ENCODE measurements at places on chromosomes 1 and 21.

- DNase-seq, result no peak
These were observed 110.1 kb downstream of the POU2F1 start for GRCh38 chr1:167330601-167331293.

DNA sequence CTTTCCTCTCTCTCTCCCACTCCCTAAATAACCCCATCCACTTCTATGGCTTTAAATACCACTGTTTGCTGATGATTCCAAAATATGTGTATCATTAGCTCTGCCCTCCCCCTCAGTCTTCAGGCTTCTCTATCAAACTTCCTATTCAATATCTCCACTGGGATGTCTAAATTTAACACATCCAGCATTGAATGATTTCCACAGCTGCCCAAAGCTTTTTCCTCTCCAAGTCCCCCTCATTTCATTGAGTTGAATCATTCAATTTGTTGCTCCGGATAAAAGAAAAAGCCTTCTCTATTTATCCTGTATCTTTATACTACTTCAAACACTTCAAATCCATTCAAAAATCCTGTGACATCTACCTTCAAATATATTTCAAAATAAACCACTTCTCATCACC is 225.0 kb downstream of the SEC16B start:
- no peak for DNase-seq

GRCh38 chr21:17351766-17352165 is 161.1 kb upstream of the CXADR start:
- no peak for DNase-seq

GRCh38 chr1:156356875-156357534 is 12.0 kb upstream of the RHBG start:
- DNase-seq, result no peak

- DNase-seq, result peak; percentile 48
These were observed 20.3 kb downstream of the ENO1 start for GRCh38 chr1:8858112-8858668.

DNA sequence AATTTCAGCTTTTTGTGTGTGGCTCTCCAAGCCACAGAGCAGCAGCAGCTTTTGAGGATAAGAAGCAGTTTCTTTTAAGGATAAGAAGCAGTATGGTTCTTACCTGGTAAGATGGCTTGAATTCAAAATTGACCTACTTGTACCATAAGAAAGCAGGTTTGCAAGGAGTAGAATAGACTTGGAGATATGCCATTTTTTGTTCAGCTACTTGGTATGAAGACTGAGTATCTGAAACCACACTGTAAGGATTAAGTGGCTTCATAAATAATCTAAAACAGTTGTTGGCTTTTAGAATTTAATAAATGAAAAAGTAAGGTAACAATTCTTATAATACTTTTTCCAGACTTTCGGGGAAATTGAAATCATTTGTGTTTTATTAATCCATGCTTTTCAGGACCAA is 74.2 kb downstream of the ATF6 start:
- no peak for DNase-seq

GRCh38 chr1:26890467-26890796 is 349 bp upstream of the GPN2 start:
- no peak for DNase-seq

- peak; percentile 57 for DNase-seq
These were observed 48.5 kb downstream of the NR5A2 start for GRCh38 chr1:200075938-200076546.

DNA sequence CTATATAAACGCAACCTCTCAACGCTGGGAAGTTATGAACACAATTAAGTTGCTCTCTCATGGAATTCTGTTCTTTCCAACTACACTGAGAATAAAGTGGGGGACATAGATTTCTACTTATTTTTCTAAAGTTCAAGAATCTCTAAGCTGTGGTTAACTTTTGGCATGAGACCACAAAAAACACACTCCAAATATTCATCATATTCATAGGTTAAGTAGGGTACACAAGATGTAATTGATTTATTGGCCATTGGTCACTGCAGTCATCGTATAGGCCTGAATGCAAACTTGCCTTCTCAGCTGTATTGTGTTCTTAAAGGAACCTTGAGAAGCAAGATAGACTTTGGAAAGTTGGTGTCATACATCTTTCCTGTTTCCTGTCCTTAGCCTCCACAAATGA is 40.3 kb downstream of the PRRX1 start:
- DNase-seq, result no peak

GRCh38 chr1:24768873-24769605 is 23.8 kb downstream of the CLIC4 start:
- DNase-seq, result no peak

DNA sequence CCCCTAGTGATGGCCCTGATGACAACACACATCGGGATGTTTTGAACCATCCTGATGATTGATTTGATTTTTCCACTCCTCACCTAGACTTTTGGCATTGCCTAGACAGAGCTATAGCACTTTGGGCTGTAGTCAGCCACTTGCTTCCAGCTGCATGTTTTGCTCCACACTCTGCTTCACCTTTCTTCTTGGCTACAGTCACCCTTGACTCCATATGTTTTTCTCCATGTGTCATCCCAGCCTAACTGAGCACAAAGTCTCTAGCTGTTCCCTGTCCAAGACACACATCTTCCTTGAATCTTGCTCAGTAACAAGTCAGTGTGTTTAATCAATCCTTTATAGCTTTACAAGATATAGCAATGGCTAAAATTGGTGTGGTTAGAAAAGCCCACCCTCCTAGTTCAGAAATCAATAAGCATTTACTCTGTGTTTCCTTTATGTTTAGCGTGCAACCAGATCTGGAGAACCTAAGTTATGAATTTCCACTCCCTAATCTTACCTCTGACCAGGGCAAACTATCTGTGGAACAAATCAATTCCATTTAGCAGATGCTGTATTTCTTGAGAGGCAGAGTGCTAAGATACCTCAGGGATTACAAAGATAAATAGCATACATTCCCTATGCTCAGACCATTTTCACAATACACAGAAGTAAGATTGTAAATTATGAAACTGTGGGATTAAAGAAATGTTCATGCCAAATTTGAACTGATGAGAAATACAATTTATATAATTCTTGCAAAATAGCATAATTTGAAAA is 98.4 kb upstream of the LYPLAL1 start:
- DNase-seq, result no peak

GRCh38 chr1:59238333-59238934 is 58.5 kb upstream of the FGGY start:
- no peak for DNase-seq

DNA sequence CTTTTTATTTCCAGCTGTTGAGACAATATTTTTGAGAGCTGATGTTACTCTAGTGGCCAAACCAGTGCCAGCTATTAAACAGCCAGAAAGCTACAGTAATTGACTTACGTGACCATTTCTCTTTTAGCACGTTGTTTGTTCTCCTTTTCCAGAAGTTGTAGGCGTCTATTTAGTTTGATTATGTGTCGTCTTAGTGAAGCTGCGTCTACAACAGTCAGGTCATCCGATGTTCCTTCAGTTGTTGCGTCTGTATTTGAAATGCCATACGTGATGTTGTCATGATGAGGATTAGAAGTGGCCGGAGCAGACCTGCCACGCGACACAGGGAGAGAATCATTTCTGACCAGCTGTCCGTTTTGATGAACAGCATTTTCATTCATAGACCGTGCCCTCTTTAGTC is 38.2 kb downstream of the TMEM51 start:
- DNase-seq, result no peak

DNA sequence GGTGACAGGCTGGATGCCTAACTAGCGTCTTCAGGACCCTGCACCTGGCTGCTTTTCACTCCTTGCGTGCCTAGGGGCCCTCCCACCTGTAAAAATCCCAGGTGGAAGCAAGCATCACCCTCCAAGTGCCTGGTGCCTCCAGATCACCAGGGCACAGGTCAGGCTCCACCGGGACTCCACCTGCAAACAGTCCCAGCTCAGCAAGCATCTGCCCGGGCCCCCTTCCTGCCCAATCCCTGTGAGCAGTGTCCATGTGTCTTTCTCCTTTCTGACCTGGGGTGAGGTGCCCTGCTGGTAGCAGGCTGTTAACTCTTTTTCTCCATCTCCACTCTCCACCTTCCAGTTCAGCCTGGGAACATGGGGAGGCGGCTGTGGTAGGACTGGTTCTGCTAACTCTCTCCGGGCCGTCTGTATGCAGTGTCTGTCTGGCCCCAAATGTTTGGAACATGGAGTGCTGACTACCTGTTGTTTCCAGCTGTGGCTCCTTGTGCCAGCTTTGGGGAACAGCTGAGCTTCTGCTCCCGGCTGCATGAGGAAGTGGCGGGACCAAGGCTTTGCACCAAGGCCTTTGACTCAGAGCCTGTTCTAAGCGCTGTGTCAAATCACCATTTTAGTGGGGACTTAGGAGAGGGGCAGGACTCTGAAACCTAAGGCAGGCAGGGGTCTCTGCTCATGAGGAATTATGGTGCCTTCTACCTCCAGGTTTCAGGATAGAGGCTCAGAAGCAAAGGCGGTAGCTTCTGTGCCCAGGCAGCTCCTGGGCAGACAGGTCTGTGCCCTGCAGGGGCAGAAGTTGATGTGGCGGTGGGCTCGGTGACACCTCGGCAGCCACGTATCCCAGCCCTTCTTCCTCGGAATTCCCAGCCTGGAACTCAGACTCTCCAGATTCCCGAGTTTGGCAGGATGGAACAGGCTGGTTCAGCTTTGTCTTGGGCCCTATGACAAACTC is 5.5 kb downstream of the GPR137B start:
- DNase-seq, result no peak

DNA sequence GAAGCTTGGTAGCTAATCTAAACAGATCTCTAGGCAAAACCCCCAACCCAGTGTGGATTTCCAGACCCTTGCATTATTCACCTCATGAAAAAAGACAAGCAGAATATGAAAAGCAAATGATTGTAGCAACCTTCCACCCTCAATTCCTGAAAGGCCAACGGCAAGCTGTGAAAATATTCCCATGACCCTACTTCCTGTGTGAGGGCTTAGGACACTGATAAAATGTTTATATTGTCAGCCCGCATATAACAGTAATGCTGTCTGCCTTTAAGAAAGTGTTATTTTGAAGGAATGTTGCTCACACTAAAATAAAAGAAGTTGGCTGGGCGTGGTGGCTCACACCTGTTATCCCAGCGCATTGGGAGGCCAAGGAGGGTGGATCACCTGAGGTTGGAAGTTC is 233.5 kb upstream of the NRIP1 start:
- no peak for DNase-seq

- no peak for DNase-seq
These were observed 104.2 kb upstream of the TARDBP start for GRCh38 chr1:10908266-10908665.

Measured in fibroblast of skin of left quadriceps (primary cell).